ENCODE measurements at places on chromosomes 2 and 18.

- DNase-seq = no peak
Observed at GRCh38 chr18:49855711-49856415, 42.5 kb upstream of the ACAA2 start.

GRCh38 chr2:119491776-119492525, 32.3 kb downstream of the SCTR start:
- DNase-seq = no peak

GRCh38 chr2:127216095-127216494, 4.0 kb downstream of the CYP27C1 start:
- no peak for DNase-seq

DNA sequence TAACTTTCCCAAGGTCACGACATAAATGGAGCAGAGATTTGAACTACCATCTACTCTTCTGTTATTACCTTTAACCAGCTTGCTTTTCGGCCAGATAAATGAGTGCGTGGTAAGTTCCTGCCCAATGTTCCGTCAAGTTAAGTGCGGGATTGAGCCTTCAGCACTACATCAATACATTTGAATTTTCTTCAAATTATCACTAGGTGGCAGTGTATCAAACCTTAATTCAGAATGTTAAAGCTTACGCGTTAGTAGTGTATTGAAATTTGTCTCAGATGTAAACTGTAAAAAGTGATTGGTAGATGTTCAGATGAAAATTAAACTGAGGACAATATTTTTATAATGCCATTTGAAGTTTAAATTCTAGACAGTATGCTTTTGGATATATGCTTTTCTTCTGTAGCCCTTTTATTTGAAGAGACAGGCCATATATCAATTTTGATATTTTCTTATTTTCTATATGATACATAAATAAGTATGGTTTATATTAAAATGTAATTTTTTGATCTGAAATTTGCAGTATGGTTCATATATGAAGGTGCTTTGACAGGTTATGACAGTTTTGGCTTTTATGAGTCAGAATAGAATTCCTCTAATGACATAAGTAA, 681.3 kb downstream of the ADCYAP1 start:
- DNase-seq = no peak

- no peak for DNase-seq
Observed at GRCh38 chr2:142871396-142871795, 6.1 kb upstream of the KYNU start.

DNA sequence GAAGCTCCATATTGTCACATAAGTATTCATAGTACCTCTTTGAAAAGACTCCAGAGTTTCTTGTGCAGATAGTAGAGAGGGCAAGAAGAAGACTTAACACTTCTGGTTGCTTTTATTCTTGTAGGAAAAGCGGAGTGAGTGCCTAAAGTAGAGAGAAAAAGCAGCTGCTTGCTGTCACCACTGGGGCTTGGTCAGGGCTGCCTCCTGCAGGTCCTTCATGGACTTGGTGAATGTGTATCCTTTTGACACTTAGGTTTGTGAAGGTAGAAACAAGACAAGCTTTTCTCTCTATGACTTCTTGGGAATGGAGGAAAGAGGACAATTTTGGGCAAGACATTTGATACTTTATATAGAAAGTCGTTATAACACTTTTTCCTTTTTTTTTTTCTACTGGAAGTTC, 312.8 kb upstream of the FANCL start:
- no peak for DNase-seq

- no peak for DNase-seq
Observed at GRCh38 chr2:42569116-42569711, 782 bp downstream of the MTA3 start.

DNA sequence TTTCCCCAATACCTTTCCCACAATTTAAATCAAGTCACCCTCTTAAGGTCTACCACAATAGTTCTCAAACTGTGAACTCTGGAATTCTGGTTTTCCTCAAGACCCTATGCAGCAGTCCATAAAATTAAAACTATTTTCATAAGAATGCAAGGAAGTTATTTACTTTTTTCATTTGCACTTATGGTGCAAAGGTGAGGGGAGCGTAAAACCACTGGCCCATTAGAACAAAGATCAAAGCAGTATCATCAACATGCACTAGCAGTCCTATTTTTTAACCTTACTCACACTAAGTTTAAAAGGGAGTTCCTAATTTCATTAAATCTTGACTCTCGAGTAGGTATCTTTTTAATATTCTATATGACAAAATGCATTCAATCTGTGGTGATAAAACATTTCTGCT, 85.3 kb downstream of the MEMO1 start:
- DNase-seq = no peak

DNA sequence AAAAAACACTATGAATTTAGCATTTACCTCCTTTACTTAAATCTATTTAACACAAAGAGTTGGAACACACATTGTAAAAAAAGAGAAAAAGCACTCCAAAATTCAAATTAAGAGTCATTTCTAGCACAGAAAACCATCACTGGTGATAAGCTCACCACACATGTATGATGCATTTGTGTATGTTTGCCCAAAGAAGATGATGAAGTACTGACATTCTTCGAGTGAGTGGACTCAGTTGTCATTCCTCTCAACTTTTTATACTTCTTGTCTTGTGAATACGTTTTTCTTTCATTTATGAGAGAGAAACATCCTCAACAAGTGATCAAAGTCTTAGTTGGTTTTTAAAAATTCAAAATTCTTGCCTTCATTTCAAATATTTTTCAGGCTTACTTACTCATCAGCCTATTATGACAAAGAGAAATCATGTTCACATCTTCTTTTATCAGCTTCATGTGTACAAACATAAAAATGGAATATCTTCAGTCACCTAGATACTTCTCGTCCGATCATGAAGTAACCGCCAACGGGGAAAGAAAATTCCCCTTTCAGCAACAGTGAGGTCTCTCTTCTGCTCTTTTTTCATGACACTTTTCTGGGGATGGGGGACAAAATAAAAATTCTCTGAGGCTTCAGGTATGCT, 1.5 kb downstream of the DSEL start:
- no peak for DNase-seq

- no peak for DNase-seq
Observed at GRCh38 chr18:58967751-58968254, 103.1 kb downstream of the ZNF532 start.

DNA sequence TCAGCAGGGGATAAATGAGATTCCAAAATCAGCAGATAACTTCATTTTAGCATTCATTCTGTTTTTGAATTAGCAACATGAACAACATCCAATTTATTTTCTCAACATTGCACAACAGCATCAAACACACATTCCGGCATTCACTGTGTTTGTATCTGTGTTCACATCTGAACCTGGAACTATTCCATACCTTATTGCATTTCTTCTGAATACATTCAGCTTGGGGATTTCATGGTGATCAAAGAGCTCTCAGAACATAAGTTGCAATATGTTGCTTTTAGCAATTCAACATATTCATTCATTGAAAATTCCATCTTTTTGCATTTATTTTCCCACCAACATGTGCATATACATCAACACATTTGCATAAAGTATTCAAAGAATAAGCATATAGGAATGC, 1431.7 kb upstream of the PIK3C3 start:
- DNase-seq = no peak

GRCh38 chr2:212330263-212330662, 208.3 kb downstream of the ERBB4 start:
- no peak for DNase-seq

DNA sequence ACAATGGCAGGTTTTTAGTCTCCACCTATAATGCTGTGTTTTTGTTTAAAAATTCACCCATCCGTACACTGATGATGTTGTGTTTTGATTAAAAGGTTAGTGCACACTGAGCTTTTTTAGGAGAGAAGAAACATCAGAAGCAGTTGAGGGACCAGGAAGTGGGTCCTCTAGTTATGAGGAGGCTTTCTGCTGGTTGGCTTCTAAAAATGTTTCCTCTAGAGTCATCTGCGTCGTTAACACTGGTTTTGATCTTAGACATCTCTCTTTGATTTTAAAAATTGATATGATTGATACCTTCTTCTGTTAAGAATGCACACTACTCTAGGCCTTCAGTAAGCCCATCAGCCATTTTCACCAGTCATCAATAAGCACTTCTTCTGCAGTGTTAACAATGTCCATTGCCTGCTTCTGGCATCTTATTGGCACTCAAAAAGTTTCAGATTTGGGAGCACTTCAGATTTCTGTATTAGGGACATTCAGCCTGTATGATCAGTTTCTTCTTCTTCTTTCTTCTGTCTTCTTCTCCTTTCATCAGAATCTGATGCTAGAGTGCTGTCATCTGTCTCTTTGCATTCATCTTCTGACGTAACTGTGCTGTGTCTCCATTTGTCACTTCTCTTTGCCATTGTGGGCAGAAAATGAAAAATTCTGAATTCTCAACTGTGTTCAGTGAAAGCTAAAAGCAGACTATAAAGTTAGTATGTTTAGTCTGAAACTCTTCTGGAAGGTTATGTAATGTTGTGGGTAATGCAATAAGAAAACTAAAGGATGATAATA, 56.3 kb downstream of the PHLPP1 start:
- no peak for DNase-seq

DNA sequence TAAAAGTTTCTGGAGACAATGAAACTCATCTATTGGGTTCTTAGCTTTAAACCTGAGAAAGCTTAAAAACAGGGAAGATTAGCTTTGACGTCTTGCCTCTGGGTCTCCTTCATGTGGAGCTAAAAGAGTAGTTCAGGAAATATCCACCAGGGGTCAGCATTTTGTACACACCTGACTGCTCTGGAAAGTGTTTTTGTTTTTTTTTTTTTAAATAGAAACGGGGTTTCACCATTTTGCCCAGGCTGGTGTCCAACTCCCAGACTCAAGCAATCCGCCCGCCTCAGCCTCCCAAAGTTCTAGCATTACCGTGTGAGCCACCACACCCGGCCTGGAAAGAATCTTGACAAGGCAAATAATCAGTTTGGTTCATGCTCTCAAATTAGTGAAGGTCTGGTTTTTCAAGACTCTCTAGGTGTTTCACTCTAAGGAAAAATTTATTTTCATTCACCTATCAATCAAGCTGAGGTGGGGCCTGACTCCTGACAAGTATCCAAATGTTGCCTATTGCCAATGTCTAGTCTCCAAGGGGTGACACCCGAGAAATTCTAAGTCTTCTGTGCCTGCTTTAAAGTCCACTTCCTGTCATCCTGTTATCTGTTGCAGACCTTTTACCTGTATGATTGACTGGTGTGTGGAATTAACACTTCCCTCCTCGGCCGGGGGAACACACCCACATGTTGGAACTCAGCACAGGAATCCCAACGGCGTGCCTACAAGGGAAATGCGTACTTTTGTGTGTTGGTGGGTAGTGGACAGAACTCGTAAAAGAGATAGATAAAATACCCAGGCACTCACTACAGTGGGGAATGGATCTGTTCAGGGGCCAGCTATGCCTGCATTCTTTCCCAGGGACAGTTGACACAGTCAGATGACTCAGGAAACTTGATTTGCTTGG, 11.3 kb downstream of the IL1RN start:
- peak; percentile 29 for DNase-seq

DNA sequence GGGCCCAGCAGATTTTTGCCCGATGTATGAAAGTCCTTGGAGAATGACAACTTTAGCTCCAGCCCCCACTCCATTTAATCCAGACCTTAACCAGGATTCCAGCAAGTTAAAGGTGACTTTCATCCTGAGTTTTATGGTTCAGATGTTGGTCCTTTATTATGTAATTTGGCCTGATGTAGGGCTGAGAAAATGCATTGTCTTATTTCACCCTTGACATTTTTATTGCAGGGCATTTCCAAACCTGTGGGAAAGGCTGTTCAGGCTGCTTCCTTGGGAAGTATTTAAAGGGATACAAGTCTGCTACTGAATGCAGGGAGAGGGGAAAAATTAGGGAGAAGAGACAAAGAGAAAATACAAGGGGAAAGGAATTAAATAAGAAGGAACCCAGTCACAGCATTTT, 48.8 kb downstream of the ASB1 start:
- DNase-seq = no peak

GRCh38 chr2:206442474-206442832, 879 bp upstream of the ADAM23 start:
- no peak for DNase-seq

DNA sequence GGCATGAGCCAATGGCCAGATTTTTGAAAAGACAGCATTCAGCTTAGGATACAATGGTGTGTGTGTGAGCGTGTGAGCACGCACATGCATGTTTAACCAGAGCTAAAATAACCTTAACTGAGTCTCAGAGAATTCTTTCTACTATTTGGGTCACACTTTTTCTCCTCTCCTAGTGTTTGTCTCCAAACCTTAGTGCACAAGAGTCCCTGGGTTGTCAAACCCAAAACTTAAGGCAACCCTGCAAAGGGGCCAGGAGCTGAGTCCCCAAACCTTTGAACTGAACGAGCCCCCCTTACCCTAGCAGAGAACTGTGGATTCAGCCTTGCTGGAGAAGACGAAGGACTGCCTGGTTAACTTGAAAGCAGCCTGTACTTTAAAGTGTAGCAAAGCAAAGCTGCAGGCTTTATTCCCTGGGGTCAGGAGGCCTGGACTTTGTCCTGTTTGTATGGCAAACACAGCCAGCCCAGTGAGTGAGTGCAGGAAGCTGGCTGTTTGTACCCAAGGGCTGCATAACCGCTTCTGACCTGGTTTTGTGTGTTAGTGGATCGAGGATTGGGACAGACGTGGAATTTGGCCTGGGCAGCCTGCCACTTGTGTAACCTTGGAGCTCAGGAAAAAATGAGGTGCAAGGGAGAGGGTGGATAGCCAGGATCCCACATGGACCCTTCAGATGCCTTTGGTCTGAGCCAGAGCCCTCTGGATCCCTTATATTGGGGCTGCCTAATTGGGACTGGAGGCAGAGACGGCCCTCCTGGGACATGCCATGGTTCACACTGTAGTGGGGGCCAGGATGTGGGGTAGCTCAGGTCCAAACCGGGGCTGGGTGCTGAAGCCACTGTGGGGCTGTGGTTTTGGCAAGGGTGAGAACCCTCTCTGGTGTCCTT, 6.4 kb upstream of the PSMD1 start:
- DNase-seq = no peak

DNA sequence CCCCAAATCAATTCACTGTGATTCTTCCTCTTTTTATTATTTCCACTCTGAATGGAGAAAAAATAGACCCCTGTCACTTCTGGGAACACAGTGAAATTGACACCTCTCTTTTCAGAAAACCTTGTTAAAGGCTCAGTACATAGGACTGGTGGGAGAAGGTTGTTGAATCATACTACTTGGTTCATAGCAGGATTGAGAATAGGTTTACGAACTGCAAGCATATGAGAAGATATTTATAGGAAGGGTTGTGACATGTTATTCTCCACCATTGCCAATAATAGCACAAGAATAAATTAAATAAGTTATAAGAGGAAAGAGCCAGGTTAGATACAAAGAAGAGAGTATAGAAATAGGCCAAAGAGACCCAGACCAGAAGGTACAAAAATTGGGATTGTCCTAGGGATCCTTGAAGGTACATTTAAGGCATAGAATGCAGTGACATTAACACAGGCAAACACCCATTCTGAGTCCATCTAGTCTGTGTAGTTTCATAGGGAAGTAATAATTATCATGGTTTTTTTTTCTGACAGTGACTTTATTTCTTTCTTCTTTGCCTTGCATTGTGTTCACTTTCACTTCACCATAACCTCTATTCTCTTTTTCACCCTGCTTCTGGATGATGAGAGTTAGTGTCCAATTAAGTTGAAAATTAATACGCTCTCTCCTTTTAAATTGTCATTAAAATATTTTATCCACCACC, 21.8 kb upstream of the SERPINE2 start:
- no peak for DNase-seq

- DNase-seq = no peak
Observed at GRCh38 chr2:72785517-72785916, 40.3 kb downstream of the EXOC6B start.

- no peak for DNase-seq
Observed at GRCh38 chr18:78999939-79000338, 20.3 kb downstream of the SALL3 start.

- no peak for DNase-seq
Observed at GRCh38 chr2:7196883-7197282, 279.7 kb downstream of the RNF144A start.

Data from stimulated activated CD4-positive, alpha-beta T cell treated with anti-CD3 and anti-CD28 coated beads, TNF-alpha, amount 100 ng/mL, for 1 hour (primary cell).